ENCODE measurements at places on chromosomes 16 and 17.
A peak's percentile ranks its signal among the peaks of the same experiment; 100 is the strongest.

- DNase-seq, result peak; percentile 67
Observed at GRCh38 chr17:76726776-76727718, at the start of gene METTL23. TSS of gene METTL23 (plus strand) at chr17:76726839. CDS start at chr17:76729711, 2,872 bp downstream.

DNA sequence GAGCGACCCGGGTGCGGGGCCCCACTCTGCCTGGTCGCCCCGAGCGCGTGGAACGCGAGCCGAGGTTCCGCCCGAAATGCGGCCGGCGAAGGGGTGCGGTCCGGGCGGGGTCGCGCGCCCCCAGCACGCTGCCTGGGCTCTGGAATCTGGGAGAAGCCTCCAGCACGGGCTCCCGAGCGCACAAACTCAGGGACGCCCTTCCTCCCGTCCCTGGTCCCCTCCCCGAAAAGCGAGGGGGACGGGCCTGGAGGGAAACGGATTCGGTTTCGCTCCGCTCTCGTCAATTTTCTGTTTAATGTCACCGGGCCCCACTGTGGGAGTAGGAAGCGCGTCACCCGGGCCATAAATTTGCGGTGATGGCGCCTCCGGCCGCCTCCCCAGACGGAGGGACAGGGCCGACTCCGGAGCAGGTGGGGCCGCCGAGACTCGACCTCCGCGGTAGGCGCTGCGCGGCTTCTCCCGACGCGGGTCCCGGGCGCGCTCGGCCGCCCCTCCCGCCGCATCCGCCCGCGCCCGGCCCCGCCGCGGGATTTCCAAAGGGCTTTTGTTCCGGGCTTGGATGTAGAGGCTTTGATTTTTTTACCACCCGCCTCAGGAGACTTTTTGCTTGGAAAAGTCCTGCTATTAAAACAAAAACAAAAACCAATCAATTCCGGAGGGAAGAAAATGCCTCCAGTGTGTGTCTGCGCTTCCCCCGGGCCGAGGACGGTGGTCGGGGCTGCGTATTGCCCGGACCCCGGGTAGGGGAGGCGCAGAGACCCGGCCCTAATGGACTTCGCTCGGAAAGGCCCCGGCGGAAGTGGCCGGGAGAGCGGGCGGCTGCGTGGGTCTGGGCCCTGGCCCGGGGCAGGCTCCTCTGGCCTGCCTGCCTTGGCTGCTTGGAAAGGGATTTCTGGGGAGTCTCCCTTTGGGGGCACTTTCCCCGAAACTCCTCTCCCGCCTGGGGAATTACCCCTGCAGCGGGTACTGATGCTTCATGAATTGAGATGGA, 7.9 kb upstream of the BAHCC1 start:
- no peak for DNase-seq

DNA sequence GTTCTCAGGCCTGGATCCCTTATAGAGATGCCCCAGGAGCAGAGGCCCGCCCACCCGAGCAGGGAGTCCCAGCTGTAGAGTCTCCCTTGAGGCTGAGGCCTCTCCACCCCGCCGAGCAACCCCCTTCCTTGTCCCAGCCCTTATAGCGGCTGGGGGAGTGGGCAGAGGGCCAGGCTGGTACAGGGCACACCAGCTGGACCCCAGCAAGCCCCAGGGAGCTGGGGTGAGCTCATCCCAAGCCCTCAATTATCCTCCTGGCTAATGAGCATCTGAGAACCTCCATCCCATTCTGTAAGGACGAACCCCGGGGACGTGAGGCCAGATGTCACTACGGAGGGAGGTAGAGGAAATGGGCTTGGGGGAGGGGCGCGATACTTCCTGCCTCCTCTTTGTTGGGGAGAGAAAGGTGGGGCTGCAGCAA, 3.2 kb upstream of the SNN start:
- peak; percentile 76 for DNase-seq

DNA sequence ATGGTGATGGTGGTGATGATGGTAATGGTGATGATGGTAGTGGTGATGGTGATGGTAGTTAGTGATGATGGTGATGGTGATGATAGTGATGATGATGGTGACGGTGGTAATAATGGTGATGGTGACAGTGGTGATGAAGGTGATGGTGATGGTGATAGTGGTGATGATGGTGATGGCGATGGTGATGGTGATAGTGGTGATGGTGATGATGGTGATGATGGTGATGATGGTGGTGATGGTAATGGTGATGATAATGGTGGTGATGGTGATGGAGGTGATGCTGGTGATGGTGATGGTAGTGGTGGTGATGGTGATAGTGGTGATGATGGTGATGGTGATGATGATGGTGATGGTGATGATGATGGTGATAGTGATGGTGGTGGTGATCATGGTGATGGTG, 148.7 kb upstream of the TNRC6C start:
- DNase-seq, result no peak

DNA sequence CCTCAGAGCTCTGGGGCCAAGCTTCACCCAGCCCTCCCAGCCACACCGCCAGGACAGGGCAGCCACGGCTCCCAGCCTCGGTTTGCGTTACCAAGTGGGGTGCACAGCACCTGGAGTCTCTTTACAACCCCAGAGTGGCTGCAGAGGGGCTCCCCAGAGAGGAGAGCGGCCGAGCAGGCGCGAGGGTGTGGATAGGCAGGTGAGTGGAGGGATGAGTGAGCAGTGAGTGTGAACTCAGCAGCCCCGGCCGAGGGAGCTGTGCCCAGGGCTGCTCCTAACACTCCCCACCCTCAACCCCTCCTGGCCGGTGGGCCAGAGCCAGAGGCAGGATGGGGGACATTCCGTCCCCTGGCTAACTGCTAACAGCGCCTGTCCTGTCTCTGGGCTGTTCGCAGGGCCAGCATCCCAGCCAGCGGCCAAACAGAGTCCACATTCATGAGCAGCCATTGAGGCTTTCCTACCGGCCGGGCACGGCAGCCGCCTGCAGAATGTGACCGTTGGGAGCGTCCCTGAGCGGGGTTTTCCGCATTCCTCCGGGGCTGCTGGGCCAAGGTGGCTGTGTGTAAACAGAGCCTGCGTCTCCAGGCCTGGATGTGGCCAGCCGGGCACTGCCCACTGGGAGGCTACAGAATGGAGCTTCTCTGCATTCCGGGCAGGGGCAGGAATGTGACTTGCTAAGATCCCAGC, 5.3 kb downstream of the ZNF469 start:
- peak; percentile 90 for DNase-seq

DNA sequence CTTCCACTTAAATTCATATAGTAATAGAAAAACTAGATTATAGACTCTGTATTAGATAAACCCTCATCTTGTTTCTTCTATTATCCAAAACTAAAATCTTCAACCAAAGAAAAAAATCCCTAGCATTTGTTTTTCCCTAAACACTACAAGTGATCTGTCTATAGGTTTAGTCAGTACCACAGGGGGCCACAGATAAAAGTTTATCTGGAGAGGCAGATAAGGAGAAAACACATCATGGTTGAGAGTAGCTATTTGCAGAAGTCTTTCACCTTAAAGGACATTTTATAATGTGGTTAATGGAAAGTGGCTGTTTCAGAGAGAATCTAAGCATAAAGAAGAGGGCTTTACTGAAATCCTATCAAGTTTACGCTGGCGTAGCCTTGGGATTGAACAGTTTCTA, 160.1 kb downstream of the CDK5R1 start:
- no peak for DNase-seq

GRCh38 chr16:30375864-30376263, 1.3 kb downstream of the MYL11 start:
- no peak for DNase-seq

DNA sequence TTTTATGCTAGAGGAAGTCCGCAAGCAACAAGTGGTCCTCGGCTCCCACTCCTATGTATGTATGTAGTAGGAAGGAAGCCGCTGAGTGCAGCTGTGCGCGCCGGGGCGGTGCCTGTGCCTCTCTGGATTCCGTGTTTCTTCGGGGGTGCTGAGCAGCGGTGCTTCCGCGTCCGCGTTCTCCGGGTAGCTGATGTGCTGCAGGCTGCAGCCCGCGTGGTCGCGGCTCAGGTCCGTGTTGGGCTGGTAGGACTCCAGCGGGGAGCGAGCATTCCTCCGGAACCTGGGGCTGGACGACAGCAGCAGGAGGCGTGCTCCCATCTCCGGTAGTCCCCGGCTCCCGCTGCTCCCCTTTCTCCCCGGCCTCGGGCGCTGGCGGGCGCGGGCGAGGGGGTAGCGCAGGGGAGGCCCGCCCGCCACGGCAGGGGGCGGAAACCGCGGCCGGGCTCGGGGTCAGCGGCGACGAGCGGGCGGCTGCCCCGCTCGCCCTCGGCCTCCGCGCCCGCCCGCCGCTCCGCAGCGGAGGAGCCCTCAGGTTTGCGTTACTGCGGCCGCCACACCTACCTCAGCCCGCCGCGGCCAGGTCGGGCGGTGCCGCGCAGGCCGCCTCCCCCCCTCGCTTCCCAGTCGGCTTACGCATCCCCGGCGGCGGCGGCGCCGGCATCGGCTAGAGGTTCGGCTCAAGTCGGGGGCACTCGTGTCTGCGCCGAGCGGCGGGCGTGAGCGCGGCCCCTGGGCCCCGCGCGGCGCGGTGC, 487 bp downstream of the C17orf67 start:
- peak; percentile 51 for DNase-seq

DNA sequence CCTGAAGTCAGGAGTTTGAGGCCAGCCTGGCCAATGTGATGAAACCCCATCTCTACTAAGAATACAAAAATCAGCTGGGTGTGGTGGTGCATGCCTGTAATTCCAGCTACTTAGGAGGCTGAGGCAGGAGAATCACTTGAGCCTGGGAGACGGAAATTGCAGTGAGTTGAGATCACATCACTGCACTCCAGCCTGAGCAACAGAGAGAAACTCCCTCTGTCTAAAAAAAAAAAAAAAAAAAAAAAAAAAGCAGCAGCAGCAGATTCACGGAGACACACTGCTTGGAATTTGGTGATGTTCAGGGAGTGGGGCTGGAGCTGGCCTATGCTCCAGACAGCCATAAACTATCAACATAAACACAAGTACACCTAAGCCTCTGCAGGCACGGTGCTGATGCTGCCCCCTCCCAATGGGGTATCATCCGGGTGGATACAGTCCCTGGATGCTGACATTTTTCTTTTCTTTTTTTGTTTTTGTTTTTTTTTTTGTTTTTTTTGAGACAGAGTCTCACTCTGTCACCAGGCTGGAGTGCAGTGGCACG, 39.6 kb upstream of the RHOT1 start:
- DNase-seq, result no peak

- peak; percentile 35 for DNase-seq
Observed at GRCh38 chr17:74467221-74467951, 952 bp downstream of the CD300A start.

DNA sequence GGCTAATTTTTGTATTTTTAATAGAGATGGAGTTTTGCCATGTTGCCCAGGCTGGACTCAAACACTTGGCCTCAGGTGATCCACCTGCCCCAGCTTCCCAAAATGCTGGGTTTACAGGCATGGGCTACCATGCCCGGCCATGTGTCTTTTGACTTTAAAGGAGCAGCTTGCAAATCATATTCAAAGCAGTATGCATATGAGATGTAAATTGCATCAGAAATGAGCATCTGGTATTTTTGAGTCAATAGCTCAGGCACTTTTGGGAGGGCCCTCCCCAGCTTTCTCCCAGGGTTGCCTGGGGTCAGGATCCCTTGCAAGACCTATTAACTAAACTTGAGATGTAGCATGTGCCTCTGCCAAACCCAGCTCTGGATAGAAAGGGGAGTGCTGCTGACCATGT, 21.5 kb downstream of the EPOP start:
- no peak for DNase-seq

- DNase-seq, result no peak
Observed at GRCh38 chr16:15671530-15672117, 21.6 kb downstream of the NDE1 start.

DNA sequence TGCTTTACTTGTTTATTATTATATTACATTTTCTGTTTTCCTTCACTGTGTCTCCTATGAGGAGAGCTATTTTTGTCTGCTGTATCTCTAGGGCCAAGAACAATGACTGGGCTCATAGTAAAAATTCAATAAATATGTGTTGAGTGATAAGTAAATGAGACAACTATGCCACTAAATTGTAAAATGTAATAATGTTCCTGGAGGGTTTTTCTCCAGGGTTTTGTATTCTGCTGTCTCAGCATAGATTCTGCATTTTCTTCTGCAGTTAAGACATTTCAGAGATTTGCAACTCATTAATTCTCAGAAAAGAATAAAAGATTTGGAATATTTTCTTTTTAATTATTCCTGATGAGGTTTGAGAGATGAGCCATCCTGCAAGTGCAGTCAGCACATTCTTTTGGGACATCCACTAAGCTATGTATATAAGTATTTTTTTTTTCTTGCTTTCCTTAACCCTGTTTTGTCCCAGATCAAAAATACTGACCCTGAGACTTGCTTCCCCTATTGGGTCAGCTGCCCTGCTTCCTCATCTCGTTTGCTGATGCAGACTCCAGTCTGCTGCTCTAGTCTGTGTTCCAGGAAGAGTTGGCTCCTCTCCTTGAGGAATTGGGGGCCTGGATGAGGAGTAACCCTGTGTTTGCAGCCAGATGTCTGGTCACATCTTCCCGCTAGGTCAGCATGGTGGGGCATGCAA, 122.9 kb downstream of the ABCA8 start:
- no peak for DNase-seq

DNA sequence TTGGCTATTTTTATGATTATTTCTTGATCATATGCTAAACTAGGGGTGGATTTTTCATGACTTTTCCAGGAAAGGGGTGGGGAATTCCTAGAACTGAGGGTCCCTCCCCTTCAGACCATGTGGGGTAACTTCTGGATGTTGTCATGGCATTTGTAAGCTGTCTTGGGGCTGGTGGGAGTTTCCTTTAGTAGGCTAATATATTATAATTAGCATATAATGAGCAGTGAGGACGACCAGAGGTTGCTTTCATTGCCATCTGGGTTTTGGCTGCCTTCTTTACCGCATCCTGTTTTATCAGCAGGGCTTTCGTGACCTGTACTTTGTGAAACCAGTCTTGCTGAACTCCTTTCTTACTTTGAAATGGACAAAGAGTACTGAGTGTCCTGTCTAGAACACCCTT, 40.4 kb upstream of the ABCA5 start:
- no peak for DNase-seq

GRCh38 chr16:53519417-53520091, 16.5 kb upstream of the AKTIP start:
- no peak for DNase-seq

GRCh38 chr16:24010440-24011089, 174.8 kb downstream of the PRKCB start:
- DNase-seq, result peak; percentile 94

DNA sequence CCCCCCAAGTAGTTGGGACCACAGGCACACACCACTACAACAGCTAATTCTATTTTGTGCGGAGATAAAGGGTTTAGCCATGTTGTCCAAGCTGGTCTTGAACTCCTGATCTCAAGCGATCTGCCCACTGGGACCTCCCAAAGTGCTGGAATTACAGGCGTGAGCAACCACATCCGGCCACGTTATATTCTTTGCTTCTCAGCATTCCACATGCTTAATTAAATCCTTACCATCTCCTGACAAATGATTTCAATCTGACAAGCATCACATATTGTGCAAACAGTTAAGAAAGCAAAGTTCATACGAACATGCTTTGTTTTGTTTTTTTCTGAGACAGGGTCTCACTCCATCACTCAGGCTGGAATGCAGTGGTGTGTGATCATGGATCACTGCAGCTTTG, 18.2 kb downstream of the HIGD1B start:
- DNase-seq, result no peak

GRCh38 chr16:53598511-53599275, 95.7 kb upstream of the AKTIP start:
- DNase-seq, result no peak

DNA sequence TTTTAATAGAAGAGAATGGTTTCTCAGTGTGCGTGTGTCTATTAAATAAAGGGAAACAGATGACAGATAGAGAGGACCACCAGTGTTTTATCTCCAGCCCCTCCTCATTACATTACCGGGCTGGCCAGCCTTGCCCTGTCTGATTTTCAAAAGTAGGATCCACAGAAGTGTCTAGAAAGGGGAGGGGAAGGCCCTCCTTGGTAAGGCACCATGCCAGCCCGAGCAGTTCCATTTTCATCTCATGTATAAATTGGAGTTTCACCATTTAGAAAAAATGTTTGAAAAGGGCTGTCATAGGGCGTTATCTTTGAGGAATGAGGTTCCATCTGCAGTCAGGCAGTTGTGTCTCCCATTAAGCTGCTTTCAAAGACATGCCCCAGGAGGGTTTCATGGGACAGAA, 96.7 kb downstream of the SOCS1 start:
- DNase-seq, result peak; percentile 5
